ENCODE measurements at places on chromosomes 3 and 15.

GRCh38 chr3:31934018-31934417 lies 47.0 kb downstream of the OSBPL10 start:
- DNase-seq: no peak

DNA sequence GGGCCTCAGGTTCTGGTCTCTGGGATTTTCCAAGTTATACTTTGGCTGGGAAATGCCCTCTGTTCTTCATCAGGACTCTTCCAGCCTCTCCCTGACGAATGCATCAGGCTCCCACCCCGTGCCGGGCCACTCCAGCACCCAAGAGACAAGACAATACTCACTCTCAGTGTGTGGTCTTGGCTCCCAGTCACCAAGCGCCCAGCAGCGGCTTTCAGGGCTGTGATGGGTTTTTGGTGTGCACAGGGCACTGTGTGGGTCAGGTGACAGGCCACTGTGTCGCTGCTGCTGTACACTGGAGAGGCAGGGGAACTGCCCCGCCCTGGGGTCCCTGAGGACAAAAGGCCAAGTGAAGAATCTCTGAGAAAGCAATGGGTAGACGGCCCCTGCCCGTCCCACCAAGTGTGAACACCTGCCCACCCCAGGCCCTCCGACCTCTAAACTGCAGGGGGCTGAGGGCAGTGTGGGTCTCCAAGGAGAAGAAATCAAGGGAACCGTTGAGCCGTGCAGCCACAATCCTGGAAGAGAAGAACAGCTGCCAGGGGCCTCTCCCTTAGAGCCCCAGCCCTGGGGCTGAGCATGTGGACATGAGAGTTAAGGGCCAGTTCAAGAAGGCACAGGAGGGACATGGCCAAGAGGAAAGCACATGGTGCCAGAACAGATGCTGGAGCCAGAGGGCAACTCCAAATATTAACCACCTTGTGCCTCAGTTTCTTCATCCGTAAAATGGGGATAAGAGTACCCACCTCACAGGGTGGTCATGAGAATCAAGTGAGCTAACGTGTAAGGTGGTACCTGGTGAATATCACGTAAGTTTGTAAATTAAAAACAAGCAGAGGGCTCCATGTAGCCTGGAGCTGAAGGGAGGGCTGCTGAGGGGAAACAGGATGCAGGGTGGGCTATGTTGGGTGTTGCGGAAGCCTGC lies 34.1 kb downstream of the PTPN23 start:
- no peak for DNase-seq

GRCh38 chr15:63232943-63233342 lies 43.5 kb downstream of the RAB8B start:
- no peak for DNase-seq

DNA sequence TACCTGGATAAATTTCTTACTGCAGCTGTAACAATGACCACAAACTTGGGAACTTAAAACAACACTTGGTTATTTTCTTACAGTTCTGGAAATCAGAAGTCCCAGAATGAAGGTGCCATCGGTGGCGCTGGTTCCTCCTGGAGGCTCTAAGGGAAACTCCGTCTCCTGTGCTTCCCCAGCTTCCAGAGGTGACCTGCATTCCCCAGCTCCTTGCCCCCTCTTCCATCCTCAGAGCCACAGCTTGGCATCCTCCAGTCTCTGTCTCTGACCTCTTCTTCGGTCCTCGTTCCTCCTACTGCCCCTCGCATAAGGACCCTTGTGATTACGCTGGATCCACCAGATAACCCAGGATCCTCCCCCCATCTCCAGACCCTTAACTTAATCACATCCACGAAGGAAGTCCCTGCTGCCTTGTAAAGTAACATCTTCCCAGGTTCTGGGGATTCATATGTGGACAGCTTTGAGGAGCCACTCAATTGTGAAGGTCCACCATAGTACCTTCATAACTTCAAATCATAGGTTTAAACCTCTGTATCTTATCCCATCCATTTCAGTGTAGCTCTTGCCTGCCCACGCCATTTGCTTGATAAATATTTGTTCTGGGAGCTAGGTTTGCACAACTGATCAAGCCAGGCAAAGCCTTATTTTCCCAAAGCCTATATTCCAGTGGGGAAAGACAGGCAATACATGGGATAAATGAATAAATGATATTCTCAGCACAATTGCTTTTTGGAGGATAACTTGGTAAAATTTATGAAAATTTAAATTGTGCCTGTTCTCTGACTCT lies 34.8 kb downstream of the KLF15 start:
- DNase-seq: no peak

DNA sequence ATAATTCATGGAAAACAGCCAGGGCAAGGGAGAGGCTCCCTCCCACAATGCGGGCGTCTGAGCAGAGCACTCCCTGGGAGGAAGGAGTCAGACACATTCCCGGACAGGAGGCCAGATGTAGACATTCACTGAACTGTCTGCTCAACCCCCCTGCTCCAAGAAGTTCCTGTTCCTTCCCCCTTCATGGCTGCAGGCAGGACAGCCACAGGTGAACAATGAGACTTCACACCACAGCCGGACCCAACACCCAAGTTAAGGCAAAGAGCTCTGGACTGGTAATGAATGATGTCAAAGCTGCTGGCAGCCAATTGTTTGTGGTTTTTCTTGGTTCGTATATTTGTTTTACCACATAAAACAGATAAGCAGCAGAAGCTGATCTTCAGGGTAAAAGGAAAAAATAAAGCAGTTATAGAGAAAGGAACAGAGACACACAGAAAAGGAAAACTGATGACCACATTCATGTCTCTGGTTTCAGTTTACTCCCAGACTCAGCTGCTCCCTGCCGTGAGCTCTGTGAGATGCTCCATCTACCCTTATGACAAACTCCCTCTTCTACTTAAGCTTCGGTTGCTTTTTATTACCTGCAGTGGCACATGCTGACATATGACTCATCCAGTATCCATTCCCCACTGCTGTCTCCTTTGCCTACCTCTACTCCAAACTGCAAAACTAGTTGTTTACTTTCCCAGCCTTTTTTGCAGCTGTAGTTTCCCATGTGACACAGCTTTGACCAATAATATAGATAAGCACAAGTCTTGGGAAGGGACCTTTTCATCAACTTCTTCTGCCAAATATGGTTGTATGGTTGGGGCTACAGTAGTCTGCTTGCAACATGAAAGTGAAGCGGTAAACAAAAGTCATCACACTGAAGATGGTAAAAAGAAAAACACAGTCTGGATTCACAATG lies 33.1 kb downstream of the DZIP1L start:
- no peak for DNase-seq

- no peak for DNase-seq
Observed at GRCh38 chr3:69330891-69331400, 54.9 kb downstream of the FRMD4B start.
